ENCODE measurements at places on chromosomes 3 and 15.

- DNase-seq: no peak
These were observed 14.7 kb downstream of the LPP start for GRCh38 chr3:188168648-188169047.

DNA sequence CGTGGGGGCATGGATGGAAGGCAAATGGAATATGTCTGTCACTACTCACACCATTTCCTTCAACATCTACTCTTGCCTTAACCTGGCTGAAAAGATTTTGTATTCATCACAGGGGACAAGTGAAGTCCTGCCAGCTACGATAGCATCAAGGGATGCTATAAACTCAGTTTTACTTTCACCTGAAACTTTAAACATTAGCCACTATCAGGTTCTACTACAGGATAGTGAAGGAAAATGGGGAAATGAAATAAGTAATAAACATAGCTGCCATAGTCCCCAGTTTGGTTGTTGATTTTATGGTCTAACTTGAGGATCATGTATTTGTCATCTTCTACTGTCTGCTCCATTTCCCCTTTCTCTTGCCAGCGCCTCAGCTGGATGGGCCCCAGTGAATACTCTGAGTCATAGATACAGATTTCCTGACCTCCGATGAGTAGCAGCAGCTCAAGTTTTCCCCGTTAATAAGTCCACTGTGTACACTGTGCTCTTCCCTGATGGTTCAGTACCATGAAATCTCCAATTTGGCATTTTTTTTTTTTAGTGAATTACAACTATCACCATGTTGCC, 338.2 kb upstream of the SLCO3A1 start:
- peak; percentile 10 for DNase-seq

- DNase-seq: no peak
These were observed 99.8 kb downstream of the TMEM108 start for GRCh38 chr3:133138017-133138416.

GRCh38 chr3:171632766-171633165, 172.6 kb upstream of the TNIK start:
- DNase-seq: no peak

- no peak for DNase-seq
These were observed 23.9 kb downstream of the FOXP1 start for GRCh38 chr3:71559578-71560162.

GRCh38 chr3:170137986-170138385, 43.5 kb downstream of the PHC3 start:
- DNase-seq: no peak

DNA sequence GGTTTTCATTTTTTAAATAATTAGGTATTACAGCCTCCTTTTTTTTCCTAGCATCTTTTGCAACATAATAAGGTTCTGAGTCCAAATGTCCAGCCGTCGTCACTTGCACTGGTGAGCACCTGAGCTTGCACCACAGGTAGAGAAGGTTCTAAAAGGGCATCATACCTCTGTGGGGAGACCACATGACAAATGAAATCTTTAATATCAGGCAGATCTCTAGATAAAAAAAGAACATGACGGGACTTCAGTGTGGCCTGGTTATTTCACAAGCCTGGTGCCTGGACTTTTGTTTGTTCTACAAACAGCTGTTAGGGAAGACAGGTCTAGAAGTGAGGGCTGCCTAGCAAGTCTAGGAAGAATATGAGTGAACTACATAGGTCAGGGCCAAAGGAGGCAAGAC, 3.6 kb downstream of the ZBED2 start:
- DNase-seq: no peak

DNA sequence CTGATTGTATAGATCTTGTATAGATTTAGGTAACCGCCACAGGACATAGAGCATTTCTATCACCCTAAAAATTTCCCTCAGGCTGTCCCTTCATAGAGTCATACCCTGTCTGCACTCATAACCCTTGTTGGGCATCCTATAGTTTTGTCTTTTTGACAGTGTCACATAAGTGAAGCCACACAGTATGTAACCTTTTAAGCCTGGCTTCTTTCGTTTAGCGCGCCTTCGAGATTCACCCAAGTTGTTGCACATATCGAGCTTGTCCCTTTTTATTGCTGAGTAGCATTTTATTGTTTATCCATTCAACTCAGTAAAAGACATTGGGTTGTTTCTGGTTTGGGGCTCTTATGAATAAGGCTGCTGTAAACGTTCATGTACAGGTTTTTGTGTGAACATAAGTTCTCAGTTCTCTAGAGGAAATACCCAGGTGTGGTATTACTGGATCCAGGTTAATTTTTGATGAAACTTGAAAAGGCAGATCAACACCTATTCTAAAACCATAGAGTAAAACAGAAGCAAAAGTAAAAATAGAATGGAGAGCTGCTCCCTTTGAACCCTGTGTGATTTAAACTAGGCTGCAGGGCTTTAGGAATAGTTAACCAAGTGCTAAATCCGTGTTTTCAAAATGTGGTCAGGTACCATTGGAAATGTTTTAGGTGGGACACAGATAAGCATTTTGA, 49.5 kb downstream of the CD86 start:
- no peak for DNase-seq

DNA sequence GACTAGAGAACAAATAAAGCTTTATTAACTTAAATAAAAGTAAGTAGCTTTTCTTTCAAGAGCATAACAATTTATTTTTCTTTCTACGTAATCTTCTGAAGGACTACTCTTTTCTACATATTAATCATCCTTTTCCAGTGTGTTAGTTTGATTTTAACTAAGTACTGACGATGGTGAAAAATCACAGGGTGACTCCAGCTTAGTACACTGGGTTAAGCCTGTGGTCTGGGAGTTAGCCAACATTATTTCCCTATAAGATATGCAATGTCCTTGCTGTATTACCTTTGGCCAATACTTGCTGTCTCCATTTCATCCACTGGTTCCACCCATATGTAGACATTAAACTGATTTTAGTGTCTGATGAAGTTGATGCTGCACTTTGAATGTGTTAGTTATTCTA, 508.6 kb upstream of the SUCLG2 start:
- DNase-seq: no peak

- no peak for DNase-seq
These were observed 54.5 kb downstream of the CPN2 start for GRCh38 chr3:194296454-194297263.

DNA sequence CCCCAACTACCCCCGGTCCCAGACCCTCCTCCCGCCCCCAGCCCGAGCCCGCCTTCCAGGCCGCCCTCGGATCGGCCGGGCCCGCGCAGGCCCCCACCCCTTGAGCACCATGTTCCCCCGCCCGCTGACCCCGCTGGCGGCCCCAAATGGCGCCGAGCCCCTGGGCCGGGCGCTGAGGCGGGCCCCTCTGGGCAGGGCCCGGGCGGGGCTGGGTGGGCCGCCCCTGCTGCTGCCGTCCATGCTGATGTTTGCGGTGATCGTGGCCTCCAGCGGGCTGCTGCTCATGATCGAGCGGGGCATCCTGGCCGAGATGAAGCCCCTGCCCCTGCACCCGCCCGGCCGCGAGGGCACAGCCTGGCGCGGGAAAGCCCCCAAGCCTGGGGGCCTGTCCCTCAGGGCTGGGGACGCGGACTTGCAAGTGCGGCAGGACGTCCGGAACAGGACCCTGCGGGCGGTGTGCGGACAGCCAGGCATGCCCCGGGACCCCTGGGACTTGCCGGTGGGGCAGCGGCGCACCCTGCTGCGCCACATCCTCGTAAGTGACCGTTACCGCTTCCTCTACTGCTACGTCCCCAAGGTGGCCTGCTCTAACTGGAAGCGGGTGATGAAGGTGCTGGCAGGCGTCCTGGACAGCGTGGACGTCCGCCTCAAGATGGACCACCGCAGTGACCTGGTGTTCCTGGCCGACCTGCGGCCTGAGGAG, 472 bp downstream of the CHST14 start:
- peak; percentile 33 for DNase-seq

GRCh38 chr15:58331560-58331912, 100.3 kb upstream of the LIPC start:
- no peak for DNase-seq

DNA sequence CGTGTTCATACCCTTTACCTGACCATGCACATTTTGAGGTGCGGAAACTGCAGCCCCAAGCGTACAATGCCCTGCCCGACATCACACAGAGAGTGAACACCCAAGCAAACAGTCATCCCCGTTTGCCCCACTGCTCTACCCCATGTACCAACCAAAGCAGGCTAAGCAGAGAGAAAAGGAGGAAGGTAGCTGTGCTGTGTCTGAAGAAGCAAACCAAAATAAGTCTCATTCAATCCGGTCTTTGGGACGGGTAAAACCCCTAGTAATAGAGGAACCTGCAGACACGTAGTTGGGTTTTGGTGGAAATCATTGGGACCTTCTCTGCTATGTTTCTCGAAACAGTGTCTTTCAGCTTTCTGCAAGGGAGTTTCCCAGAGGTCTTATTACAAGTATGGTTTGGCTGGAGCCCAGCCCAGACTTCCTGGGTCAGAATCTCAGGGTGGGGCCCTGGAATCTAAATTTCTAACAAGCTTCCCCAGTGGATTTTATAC, 164.6 kb upstream of the HES1 start:
- peak; percentile 5 for DNase-seq

GRCh38 chr15:101078669-101079323, 159.6 kb downstream of the LRRK1 start:
- DNase-seq: no peak

DNA sequence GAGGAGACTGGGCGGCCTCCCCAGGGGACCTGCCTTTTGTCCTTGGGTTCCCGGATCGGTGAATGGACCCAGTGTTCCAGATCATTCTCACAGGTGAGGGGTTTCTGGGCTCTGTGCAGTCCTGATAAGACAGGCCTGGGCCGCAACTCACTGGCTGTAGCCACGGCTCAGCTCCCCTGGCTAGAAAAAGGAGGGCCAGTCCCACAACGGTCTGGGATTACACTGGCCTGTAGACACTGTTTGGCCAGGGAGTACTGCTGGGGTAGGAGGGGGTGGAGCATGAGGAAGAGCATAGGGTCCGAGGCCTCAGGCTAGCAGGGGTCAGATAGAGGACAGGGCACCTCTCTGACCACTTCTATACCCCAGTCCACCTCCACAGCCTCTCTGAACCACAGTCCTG, 21.0 kb upstream of the TICRR start:
- no peak for DNase-seq

DNA sequence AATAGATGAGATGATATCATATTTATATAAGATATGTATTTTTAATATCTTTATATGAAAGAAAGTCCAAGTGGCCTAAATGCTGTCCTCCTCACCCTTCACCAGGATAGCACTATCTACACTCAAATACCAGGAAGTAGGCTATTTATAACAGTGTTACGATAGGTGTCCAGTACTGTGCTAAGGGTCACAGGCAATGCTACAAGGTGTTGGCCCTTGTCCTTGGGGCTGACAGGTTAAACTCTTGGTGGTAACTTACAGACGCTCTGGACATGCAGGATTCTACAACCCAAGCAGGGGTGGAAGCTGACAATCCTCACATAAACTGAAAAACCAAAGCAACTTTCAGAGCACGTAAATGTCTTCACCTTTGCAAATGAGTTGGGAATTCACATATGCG, 22.3 kb downstream of the NCEH1 start:
- DNase-seq: no peak

- DNase-seq: no peak
These were observed 42.6 kb downstream of the DZIP1L start for GRCh38 chr3:138072796-138073195.

- no peak for DNase-seq
These were observed 93.7 kb upstream of the IMPG2 start for GRCh38 chr3:101414121-101414520.

DNA sequence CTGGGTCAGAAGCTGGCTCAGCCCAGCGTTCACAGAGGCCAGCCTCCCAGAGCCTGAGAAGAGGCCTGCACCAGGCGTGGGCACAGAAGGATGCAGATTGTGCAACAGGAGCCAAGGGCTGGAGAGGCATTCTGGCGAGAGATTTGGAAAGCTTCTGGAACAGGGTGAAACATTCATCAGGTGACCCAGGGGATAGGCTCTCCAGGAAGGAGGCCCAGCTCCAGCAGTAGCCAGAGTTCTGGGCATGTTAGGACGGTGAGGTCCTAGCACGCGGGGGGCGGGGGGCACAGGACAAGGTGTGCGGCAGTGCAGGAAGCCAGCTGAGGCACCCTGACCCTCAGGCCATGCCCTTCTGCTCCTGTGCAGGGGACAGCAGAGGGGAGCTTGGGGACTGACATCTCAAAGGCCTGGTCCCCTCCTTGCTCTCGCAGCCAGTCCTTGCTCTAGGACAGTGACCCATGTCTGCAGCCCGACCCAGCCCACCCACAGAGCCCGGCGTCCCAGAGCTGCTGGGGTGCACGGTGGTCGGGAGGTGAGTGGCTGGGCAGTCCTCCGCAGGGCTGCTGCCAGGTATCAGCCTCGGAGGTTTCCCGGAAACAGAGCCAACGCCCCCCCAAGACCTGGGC, 111.7 kb upstream of the KLF13 start:
- DNase-seq: no peak

- DNase-seq: peak; percentile 10
These were observed 169.4 kb downstream of the TBC1D2B start for GRCh38 chr15:77907824-77908751.

GRCh38 chr3:133112666-133113065, 74.5 kb downstream of the TMEM108 start:
- DNase-seq: no peak

GRCh38 chr3:190532731-190533203, 18.9 kb downstream of the IL1RAP start:
- DNase-seq: no peak

DNA sequence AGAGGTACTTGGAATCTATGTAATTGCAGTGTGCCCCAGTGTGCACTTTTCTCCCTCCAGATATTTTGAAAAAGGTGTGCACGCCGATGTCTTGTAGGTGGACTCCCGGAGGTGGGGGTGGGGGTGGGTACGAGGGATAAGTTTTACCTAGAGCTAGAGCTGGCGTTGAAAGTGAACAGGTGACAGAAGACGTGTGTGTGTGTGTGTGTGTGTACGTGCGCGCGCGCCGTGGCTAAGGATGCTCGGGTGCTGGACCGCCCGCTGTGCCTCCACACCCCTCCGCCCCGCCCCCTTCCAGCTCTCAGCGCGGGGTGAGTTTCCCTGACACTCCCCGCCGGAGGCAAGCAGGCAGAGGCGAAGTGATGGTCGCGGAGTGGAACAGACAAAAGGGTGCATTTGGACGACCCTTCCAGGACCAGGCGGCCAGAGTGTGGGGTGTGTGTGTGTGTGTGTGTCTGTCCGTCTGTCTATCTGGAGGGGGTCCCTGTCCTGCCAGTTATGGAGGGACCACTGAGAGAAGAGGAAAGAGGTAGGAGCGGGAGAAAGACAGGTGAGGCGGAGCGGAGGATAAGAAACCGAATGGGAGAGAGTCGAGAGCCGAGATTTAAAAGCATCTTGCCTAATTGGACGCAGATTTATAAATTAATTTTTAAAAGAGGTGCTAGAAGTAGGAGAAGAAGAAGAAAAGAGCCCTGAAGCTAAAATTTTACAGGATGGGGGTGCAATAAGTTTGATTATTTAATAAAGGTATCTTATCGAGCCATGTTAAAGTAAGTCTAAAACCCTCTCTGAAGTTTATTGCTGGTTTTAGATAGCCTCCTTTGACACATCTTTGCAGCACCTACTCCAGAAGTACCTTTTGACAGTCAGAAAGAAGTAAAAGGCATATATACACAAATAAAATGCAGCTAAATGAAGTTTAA, 335.8 kb upstream of the THRB start:
- no peak for DNase-seq

GRCh38 chr3:183515968-183516851, 39.3 kb downstream of the KLHL6 start:
- DNase-seq: peak; percentile 80
